ENCODE measurements at places on chromosomes 7 and 10.

- H3K27me3 ChIP-seq = no peaks in the 10 kb centered on the region
- no peaks in the 10 kb centered on the region for H3K36me3 ChIP-seq
- DNase-seq = no peak
- peaks cover 8% of the 10 kb centered on the region for H3K4me1 ChIP-seq
- no peak overlapping the region for H3K27ac ChIP-seq
Observed at GRCh38 chr10:22723343-22723779, 9.0 kb upstream of the PIP4K2A start.

DNA sequence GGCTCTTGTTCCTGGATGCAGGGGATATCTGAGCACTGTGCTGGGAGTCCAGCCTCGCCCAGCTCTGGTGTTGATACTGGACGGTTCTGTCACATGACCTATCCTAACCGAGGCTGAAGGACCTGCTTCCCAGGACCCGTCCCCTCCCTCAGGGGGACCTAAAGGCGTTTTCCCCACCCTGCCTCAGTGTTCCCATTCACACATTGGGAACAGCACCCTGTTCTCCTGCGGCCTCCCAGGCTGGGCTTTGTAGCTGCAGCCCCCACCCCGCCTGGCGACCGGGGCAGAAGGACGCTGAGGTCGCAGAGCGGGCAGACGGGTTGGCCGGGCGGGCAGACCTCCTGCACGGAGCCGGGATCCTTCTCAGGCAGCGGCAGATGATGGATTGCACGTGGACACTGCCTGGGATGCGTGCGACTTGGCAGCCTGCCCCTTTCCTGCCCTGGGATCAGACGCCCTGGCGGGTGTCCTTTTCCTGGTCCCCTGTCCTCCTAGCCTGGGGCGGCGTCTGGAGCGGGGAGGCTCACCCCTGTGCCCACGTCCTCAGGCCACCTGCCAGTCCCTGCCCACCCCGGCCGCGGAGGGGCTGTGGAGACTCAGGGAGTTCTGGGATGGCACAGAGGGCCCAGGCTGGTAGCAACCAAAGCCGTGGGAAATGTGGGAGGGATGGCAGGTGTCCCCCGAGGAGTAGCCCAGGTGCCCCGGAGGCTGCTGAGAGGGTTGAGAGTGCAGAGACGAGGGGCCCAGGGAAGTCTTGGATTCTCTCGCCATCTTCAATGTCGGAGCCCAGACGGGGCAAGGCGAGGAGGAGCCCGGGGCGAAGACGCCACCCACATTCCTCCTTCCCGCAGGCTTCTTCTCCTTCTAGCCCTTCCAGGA lies 17.2 kb upstream of the PSMG3 start:
- peaks cover 5% of the 10 kb centered on the region for H3K36me3 ChIP-seq
- no peak for DNase-seq
- H3K27me3 ChIP-seq = peaks cover 94% of the 10 kb centered on the region
- H3K27ac ChIP-seq = no peak overlapping the region
- no peak overlapping the region for H3K4me3 ChIP-seq

DNA sequence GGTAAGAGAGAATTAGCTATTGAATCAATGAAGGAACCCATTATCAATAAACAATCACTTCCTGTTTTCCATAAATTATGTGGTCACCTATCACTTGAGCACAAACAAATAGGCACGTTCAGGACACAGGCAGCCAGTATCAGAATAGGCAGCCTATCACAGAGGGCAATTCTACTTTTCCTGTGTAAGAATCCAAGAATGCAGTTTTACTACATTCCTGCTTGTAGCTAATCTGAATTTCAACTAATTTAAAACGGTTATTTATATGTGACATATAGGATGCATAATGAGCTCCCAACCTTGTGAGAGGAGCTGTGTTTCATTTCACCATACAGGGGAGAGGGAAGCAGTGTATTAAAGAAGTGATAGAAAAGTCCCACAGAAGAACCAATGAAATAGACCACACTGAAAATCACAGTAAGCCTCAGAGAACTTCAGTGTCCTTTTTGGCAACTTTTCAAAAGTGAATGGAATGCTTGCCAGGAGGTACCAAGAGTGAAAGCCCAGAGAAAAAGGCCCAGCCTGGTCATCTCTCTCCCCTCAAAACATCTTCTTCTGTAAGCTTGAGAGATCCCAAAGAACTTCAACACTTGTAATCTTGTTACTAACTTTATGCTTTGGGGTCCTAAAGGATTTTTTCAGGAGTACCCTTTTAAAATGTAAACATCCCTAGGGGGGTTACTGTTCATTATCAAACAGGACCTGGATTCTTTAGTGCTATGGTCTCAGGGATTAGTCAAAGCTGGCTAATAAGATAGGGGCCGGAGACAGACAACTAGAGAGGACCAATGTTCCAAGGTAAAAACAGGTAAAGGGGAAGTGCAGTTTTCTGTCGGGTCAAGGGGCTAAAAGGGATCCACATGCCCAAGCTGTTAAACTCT lies 1.3 kb downstream of the IMMP2L start:
- peak overlapping the region; percentile 85 for H3K27ac ChIP-seq
- H3K4me3 ChIP-seq = peak overlapping the region; percentile 84
- no peaks in the 10 kb centered on the region for H3K4me1 ChIP-seq
- DNase-seq = peak; percentile 29

GRCh38 chr10:61097026-61097425 lies 153.0 kb upstream of the RHOBTB1 start:
- H3K27ac ChIP-seq = peak overlapping the region; percentile 5
- H3K4me3 ChIP-seq = no peak overlapping the region
- no peaks in the 10 kb centered on the region for H3K4me1 ChIP-seq

DNA sequence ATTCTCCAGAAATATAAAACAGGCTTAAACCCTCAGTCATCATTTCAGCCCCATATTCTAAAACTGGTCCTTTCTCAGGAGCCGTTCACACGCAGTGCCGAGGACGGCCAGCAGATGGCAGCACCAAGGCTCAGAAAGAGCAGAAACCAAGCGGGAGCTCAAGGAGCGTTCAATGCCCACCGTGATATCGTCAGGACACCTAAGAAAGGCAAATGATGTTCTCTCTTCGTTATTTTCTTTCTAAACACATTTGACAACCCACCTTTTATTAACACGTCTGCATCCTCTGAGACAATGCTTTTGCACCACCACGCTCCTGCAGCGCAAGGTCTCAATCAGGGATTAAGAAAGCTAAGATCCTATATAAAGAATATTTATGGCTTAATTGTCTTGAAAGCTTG lies 45.7 kb upstream of the RBM33 start:
- DNase-seq = peak; percentile 88
- no peak overlapping the region for H3K27ac ChIP-seq
- no peaks in the 10 kb centered on the region for H3K27me3 ChIP-seq
- no peaks in the 10 kb centered on the region for H3K36me3 ChIP-seq
- peak overlapping the region; percentile 28 for H3K4me3 ChIP-seq

DNA sequence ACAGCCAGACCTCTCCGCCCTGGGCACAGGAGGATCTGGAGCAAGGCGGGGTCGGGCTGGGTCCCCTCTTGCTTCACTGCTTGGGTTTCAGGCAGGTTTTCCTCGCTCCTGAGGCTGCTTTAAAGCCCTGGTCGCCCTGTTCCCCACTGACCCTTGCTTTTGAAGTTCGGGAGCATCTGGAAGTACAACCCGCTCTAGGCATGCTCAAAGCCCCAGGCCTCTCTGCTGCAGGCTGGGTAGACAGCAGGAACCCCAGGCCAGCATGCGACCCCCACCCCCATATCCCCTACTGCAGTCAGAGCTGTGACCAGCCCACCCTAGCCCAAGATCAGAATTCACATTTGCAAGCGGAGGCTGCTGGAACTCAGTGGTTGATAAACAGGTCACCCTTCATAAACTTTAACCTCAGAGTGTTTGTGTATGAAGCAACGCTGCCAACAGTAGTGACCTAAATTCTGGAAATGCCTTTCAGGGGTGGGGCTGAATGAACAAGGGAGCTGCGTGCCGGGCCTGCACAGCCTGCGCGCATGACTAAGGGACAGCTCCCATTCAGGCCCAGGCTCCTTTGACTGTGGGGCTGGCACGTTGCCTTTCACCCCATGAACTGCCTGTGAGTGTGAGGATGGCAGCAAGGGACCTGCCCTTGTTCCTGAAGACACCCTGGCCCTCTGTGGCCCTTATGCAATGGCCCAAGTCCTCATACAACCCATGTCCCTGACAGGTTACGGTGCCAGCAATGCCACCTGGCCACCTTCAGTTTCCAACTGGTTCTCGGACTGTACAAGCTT lies 52.5 kb downstream of the PROSER2 start:
- peak overlapping the region; percentile 66 for H3K4me3 ChIP-seq
- DNase-seq = peak; percentile 94
- H3K4me1 ChIP-seq = peaks cover 40% of the 10 kb centered on the region
- H3K36me3 ChIP-seq = peaks cover 36% of the 10 kb centered on the region
- H3K27me3 ChIP-seq = no peaks in the 10 kb centered on the region

GRCh38 chr7:14226126-14226525 lies 236.7 kb upstream of the ETV1 start:
- H3K4me1 ChIP-seq = no peaks in the 10 kb centered on the region
- no peaks in the 10 kb centered on the region for H3K27me3 ChIP-seq

GRCh38 chr10:103541616-103542015 lies 48.1 kb downstream of the NEURL1 start:
- H3K27ac ChIP-seq = no peak overlapping the region
- peaks cover 36% of the 10 kb centered on the region for H3K27me3 ChIP-seq
- no peak overlapping the region for H3K4me3 ChIP-seq
- no peaks in the 10 kb centered on the region for H3K36me3 ChIP-seq
- DNase-seq = no peak
- no peaks in the 10 kb centered on the region for H3K4me1 ChIP-seq

GRCh38 chr7:93715234-93715633 lies 140.7 kb upstream of the CALCR start:
- DNase-seq = peak; percentile 65

- no peaks in the 10 kb centered on the region for H3K36me3 ChIP-seq
- no peaks in the 10 kb centered on the region for H3K4me1 ChIP-seq
- no peak overlapping the region for H3K27ac ChIP-seq
Observed at GRCh38 chr7:131927770-131928423, 371.5 kb upstream of the PODXL start.

- peaks cover 11% of the 10 kb centered on the region for H3K4me1 ChIP-seq
- peak overlapping the region; percentile 23 for H3K27ac ChIP-seq
Observed at GRCh38 chr7:91835826-91836368, 44.6 kb downstream of the MTERF1 start.

- no peak for DNase-seq
- no peak overlapping the region for H3K27ac ChIP-seq
- H3K4me3 ChIP-seq = no peak overlapping the region
- no peaks in the 10 kb centered on the region for H3K4me1 ChIP-seq
Observed at GRCh38 chr7:93203496-93203895, 22.8 kb downstream of the HEPACAM2 start.

DNA sequence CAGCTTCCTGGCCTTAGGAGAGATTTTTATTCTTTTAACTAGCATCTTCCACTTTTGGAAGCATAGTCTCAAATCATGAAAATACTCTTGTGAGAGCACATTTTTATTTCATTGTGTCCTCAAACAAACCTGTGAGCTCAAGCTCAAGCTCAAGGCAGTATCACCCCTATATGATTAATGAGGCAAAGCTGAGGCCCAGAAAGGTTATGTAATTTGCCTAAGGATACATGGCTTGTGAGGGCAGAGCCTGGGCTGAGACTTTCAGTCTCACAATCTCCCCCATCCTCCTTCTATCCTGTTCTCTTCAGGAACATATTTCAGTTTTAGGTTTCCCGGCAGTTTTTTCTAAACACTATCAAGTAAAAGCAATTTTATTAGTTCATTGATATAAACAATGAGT lies 359.5 kb downstream of the PTEN start:
- no peak for DNase-seq
- H3K27ac ChIP-seq = no peak overlapping the region
- H3K27me3 ChIP-seq = no peaks in the 10 kb centered on the region
- H3K36me3 ChIP-seq = no peaks in the 10 kb centered on the region

GRCh38 chr10:99779335-99779734 lies 3.1 kb upstream of the ABCC2 start:
- no peaks in the 10 kb centered on the region for H3K27me3 ChIP-seq
- H3K27ac ChIP-seq = peak overlapping the region; percentile 86

DNA sequence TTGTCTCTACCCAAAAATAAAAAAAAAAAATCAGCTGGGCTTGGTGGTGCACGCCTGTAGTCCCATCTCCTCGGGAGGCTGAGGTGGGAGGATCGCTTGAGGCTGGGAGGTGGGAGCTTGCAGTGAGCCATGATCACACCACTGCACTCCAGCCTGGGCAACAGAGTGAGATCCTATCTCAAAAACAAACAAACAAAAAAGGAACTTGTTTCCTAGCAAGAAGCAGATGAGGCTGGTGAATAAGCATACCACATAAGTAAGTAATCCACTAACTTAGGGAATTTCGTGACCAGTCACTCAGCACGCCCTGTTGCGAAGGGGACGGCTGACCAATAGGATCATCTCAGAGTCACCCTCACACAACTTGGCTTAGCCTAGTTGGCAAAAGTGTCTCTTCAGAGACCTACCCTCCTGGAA lies 64.6 kb downstream of the CUX1 start:
- peaks cover 43% of the 10 kb centered on the region for H3K4me1 ChIP-seq
- no peaks in the 10 kb centered on the region for H3K27me3 ChIP-seq
- H3K27ac ChIP-seq = peak overlapping the region; percentile 79
- peaks cover 8% of the 10 kb centered on the region for H3K36me3 ChIP-seq
- DNase-seq = no peak

- DNase-seq = no peak
- H3K27me3 ChIP-seq = no peaks in the 10 kb centered on the region
- peaks cover 24% of the 10 kb centered on the region for H3K4me1 ChIP-seq
- peaks cover 54% of the 10 kb centered on the region for H3K36me3 ChIP-seq
- H3K4me3 ChIP-seq = no peak overlapping the region
- H3K27ac ChIP-seq = no peak overlapping the region
Observed at GRCh38 chr10:67976292-67977245, 92.1 kb downstream of the SIRT1 start.

DNA sequence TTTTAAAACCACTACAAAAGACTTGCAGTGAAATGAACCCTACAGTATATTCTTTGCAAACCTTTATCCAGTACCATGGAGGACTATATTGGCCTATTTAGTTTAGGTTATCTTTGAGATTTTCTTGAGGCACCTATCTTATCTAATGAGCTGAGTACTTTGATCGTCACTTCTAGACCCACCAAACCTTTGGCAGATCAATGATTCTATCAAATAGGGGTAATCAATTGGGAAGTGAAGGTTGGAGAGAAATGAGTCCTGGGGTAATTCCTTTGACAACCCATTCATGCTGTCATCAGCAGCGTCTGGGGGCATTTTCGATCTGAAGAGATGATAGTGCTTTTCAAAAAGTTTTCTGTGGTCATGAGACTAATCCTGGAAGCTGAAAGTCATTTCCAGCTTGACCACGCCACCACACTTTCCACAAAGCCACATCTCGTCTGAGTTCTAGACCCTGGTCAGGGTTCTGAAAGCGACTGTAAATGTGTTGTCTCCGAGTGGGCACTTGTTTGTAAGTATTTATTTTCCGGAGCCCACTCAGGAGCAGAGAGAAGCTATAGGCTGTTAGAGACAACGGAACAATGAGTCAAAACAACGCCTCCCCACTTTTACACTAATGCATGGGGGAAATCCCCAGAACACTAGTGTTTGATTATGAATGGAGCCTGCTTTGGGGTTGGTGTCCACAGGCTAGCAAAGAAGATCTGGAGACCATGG lies 4.8 kb downstream of the EGR2 start:
- peaks cover 16% of the 10 kb centered on the region for H3K36me3 ChIP-seq
- H3K27me3 ChIP-seq = peaks cover 38% of the 10 kb centered on the region
- no peak overlapping the region for H3K27ac ChIP-seq
- H3K4me1 ChIP-seq = peaks cover 36% of the 10 kb centered on the region
- no peak overlapping the region for H3K4me3 ChIP-seq
- DNase-seq = no peak

All from Calu3 (cell line).